ENCODE measurements at places on chromosomes 13 and 19. TPM values are rescaled to one million over a fixed set of nuclear protein-coding genes. Genes with fewer than 3 reads are reported as not detected.

DNA sequence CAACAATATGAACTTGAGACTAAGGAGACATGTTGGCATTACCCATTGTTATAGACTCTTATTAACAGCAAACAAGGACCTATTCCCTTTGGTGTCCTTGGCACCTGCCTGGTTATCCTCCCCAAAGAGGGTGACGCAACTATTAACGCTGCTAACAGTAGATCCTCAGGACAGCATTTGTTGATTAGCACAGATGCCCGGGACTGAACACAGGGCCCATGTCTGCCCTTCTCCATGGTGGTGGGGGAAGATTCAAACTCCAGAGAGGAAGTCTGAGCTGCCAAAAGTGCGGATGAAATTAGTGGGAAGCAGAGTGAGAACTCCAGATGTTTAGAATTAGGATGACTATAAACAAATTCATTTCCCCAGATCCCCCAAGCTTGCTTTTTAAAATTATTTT, 101.2 kb upstream of the RAP2A start:
- no peak for DNase-seq

DNA sequence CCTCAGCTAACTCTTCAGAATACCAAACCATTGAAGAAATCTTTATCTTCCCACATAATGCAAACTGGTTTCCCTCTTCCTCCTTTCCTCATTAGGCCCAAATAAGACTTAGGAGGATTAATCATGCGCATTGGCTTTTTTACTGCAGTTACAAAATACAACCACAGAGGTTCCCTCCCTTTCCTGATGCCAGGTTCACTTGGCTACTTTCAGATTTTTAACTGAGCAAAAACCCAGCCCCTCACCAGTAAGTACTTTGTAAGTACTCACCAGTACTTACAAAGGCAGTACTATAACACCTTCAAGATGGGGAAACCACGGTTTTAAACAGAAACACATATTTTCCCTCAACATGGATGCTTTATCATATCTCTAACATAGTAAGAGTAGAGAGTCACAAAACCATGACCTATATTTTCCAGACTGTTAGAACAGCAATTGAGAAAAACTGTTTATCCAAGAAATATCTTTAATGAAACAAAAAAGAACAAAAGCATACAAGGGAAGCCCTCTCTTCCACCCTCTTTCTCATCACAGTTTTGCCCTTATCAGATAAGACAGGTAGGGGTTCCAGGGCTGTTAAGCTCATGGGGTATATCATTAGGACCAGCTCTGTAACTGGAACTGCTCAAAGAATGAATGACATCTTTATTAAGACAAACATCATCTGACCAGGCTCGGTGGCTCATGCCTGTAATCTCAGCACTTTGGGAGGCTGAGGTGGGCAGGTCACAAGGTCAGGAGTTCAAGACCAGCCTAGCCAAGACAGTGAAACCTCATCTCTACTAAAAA, 12.7 kb downstream of the FOXO1 start:
- DNase-seq = no peak

- DNase-seq = no peak
Measured at GRCh38 chr13:32881777-32882145, 134.5 kb upstream of the KL start.

- DNase-seq = peak; percentile 98
Measured at GRCh38 chr19:38335949-38336637, 463 bp downstream of the CATSPERG start.

DNA sequence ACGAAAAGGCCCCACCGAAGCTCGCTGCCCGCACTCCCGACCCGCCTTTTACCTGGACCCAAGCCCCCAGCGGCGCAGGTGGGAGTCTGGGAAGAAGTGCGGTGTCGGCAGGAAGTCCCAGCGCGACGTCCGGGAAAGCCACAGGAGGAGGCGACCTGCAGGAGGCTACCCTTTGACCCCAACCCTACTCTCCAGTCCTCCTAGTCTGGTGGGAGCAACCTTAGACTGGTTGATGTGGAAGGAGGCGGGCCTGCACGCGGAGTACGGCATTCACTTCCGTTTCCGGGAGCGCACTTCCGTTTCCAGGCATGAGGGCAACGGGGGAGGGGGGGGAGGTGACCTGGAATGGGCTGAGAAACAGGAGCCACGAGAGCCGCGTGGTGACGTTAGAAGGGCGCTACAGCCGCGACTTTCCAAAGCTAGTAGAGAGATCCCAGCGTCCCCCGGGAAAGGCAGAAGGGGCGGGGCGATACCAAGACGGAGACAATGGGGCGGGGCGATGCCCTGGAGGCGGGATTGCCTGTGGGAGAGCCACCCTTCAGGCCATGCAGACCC, 28.5 kb downstream of the ZNF266 start:
- peak; percentile 74 for DNase-seq

- no peak for DNase-seq
Measured at GRCh38 chr13:110746438-110746837, 32.9 kb downstream of the ING1 start.

GRCh38 chr13:41054212-41054877, 7.0 kb upstream of the WBP4 start:
- no peak for DNase-seq

Gene MRPS31
- total RNA-seq = 18.4 TPM
